ENCODE measurements at places on chromosomes 5 and 9. TPM values are rescaled to one million over a fixed set of nuclear protein-coding genes. Genes with fewer than 3 reads are reported as not detected.

DNA sequence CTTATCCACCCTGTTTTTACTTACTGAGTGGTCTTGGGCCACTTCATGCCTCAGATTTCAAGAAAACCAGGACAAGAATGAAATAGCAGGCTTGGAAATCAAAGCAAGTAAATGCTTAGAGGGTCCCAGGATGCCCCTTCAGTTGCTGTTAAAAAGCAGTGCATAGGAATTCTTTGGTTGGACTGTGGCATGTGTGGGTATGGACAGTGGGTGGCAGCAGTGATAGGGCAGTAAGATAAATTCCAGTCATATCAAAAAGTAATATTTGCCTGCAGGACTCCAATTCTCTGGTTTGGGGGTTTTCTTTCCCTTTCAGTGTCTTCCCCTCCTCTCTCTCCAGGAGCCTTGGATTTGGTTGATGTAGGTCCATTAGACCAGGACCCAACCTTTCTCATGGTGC lies 306.7 kb upstream of the CLINT1 start:
- DNase-seq, result no peak
- H3K4me1 ChIP-seq, result no peaks in the 10 kb centered on the region
- no peaks in the 10 kb centered on the region for H3K36me3 ChIP-seq

The NUTM2F gene
- not detected for total RNA-seq

The FAM169A gene
- total RNA-seq, result 16.5 TPM

DNA sequence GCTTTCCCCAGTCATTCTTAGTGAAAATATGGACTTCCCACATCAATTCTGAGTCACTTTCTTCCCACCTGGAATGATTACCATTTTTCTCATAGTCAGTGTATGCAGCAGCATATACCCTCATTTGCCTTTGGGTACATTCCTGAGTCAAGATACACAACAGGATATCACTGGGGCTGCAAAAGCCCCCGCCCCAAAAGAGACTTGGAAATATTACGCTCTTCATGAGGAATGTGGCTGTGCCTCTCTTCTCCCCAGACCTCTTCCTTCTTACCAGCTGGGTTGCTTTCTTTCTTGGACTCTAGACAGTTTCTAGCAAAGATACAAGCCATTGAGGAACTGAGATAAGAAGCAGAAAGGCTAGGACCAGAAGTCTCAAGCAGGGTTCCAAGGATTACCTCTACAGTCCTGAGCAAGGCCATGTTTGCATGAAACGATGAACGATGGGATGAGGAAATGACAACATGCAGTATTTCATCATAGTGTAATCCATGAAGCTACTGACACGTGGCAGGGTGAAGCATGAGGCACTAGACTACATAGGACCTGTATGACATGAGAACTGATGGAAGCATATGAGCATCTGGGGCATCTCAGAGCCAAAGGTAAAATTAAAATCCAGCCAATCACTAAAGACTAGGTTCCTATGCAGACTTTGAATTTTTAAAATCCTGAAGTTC lies 218.1 kb downstream of the RAB3C start:
- H3K27ac ChIP-seq, result no peak overlapping the region
- no peak overlapping the region for H3K4me3 ChIP-seq
- no peak for DNase-seq
- no peaks in the 10 kb centered on the region for H3K4me1 ChIP-seq
- H3K27me3 ChIP-seq, result peaks cover 3% of the 10 kb centered on the region
- no peaks in the 10 kb centered on the region for H3K36me3 ChIP-seq

- H3K4me3 ChIP-seq, result peak overlapping the region; percentile 93
- peak overlapping the region; percentile 100 for H3K27ac ChIP-seq
- no peaks in the 10 kb centered on the region for H3K27me3 ChIP-seq
- H3K36me3 ChIP-seq, result peaks cover 6% of the 10 kb centered on the region
- peaks cover 40% of the 10 kb centered on the region for H3K4me1 ChIP-seq
These were observed 1.0 kb upstream of the TSC1 start for GRCh38 chr9:132945186-132946130.

The HTR4 gene
- not detected for total RNA-seq

The TMEM174 gene
- total RNA-seq, result not detected

DNA sequence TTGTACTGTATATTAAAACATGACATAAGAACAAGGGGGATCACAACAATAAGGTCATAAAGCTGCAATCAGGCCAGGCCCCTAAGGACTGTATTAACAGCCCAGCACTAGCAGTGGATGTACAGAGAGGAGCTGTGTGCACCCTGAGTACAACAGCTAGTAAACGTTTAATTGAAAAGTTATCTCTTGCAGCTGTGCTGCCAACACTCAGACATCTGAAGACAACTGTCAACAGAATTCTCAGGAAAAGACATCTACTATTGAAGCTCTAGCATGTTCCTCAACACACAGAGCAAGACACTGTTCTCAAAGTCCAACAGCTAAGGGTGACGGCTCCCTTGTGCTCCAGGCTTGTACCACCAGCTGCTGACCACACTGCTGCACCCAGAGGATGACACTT lies 199.6 kb downstream of the DCP2 start:
- no peaks in the 10 kb centered on the region for H3K27me3 ChIP-seq
- no peak overlapping the region for H3K27ac ChIP-seq
- H3K36me3 ChIP-seq, result no peaks in the 10 kb centered on the region
- no peak overlapping the region for H3K4me3 ChIP-seq
- DNase-seq, result no peak
- H3K4me1 ChIP-seq, result peaks cover 8% of the 10 kb centered on the region

The SMARCA2 gene
- total RNA-seq, result 39.9 TPM

The SPATA31C1 gene
- not detected for total RNA-seq

DNA sequence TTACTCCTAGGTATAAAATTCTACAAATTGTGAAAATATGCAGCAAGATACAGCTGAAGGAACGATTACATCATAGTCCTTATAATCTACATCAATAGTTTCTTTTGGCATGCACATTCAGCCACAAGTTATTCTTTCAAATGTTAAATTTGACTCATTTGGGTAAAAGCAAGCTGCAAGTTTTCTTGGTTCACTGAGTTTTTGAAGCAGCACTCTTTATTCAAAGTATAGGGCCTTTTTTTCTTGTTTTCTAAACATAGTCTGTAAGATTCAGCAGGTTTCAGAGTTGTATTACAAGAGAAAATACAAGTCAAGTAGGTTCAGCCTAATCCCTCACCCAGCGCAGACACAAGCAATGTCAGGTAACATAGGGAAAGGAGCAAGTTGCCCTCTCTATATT lies 981.5 kb downstream of the PTPRD start:
- H3K4me3 ChIP-seq, result no peak overlapping the region
- H3K4me1 ChIP-seq, result no peaks in the 10 kb centered on the region
- no peak overlapping the region for H3K27ac ChIP-seq
- H3K27me3 ChIP-seq, result no peaks in the 10 kb centered on the region
- DNase-seq, result no peak

The PCDHA12 gene
- total RNA-seq, result not detected

DNA sequence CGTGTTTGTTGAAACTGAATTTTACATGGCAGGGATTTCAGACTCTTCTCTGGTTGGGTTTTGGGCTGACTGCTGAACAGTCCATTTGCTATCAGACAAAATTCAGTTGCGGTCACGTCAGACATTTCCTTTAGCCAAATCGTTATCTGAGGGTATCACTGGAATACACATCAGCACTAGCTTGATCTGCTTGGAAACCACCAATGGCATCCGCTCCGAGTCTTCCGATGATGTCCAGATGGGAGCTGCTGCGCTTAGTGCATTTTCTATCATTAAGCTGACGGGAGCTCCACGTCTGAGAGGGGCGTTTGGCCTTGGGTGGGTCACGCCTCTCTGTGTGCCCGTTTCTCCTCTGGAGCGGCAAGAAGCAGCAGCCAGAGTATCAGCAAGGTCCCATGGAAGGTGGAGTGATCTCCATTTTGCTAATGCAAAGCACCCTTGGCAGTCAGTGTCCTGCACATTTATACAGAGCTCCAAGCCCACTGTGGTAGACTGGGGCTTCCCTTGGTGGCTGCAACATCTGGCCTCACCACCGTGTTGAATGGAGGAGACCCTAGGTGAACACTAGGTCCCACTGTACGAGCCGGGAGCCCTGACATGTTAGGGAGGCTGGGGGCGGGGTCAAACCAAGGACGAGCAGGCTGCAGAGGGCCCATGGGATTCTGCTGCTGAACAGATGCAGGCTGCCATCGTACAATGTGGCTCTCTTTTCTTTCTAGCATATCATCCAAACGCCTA lies 134.6 kb upstream of the PHYKPL start:
- H3K4me3 ChIP-seq, result no peak overlapping the region
- no peaks in the 10 kb centered on the region for H3K27me3 ChIP-seq

GRCh38 chr9:77917800-77918199 lies 113.8 kb downstream of the GNAQ start:
- peaks cover 12% of the 10 kb centered on the region for H3K4me1 ChIP-seq
- no peak for DNase-seq
- no peaks in the 10 kb centered on the region for H3K27me3 ChIP-seq

- H3K27ac ChIP-seq, result no peak overlapping the region
- peaks cover 9% of the 10 kb centered on the region for H3K4me1 ChIP-seq
- no peak overlapping the region for H3K4me3 ChIP-seq
- peaks cover 5% of the 10 kb centered on the region for H3K36me3 ChIP-seq
- no peak for DNase-seq
These were observed 119.2 kb downstream of the DCP2 start for GRCh38 chr5:113095831-113096230.

DNA sequence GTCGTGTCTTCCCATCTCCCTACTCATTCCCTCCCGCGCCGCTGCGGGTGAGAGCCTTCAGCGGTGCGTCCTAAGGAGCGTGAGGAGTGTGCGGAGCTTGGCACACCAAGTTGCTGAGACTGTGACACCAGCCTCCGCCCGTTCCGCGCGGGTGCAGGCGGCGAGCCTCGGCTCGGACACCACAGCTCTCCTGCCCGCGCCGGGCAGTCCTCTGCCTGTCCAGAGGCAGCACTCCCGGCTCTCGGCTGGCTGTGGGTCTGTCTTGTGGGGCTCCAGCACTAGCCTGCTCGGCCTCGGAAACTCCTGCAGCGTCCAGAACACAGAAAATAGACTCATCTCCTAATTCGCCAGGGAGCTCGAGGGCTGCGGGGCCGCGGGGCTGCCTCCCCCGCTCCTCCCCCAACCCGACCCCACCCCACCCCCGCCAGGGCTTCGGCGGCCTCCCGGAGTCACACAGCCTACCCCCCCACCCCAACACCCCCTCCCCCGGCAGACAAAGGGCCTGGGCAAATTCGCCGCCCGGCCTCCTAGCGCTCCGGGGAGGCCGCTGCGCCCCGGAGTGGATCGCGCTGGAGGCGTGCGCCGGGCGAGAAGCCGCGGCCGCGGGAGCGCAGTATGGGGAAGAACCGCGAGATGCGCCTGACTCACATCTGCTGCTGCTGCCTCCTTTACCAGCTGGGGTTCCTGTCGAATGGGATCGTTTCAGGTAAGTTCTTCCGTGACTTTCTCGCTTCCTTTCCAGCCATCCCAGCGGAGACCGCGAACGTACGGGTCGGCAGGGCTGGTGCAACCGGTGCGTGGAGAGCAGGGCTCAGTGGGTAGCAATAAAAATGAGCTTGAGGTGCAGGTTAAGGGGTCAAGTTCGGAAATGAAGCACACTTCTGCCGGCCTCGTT lies at the start of gene ADAMTS19:
Gene ADAMTS19 (plus strand): TSS at position 522 of the 895 bp plus-strand sequence. CDS start 94 bp downstream, at position 616.
- H3K27ac ChIP-seq, result no peak within 1 kb of the TSS
- peaks cover 9% of the 10 kb centered on the region for H3K4me1 ChIP-seq
- no peaks in the 10 kb centered on the region for H3K36me3 ChIP-seq
- H3K27me3 ChIP-seq, result peaks cover 58% of the 10 kb centered on the region
- no peak for DNase-seq

The HTR1A gene
- not detected for total RNA-seq

DNA sequence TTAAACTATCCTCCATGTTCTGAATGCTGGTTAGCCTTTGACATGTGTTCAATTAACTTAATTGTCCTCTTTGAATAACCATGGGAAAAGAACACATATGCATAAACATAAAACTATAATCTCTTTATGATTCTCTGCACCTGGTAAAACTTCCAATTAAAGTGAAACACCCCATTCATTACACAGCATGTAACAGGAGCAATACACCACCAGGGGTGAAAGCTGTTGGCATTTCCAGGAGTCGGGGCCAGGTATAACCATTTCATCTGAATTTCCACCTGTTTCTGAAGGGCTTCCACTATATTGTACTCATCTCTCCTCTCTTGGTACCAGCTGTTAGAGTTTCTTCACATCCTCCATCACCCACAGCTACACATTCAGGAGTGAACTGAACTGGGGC lies 303.8 kb downstream of the EDIL3 start:
- DNase-seq, result no peak
- no peaks in the 10 kb centered on the region for H3K27me3 ChIP-seq
- no peak overlapping the region for H3K27ac ChIP-seq
- no peak overlapping the region for H3K4me3 ChIP-seq
- peaks cover 8% of the 10 kb centered on the region for H3K36me3 ChIP-seq

The PCDHA2 gene
- total RNA-seq, result not detected

DNA sequence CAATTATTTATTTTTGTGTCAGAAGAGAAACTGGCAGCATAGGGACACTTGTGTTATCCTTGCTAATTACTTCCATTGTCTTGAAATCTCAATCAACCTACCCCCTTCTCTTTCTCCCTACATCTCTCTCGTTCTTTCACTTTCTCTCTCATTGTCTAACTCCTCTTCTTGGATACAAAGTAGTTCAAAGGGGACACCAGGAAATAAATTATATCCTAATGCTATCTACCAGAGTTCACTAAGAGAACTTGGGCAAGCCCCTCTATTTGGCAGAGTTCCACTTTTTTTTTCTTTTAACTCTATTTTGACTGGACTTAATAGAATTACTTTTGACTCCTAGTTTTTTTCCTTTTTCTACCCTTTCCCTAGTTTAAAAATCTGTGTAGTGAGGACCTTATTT lies 102.2 kb downstream of the MEF2C start:
- H3K4me1 ChIP-seq, result peaks cover 50% of the 10 kb centered on the region
- 0 out of 2 replicates have a peak, but pooled peaks cover 4% of the 10 kb centered on the region for H3K36me3 ChIP-seq
- DNase-seq, result no peak
- peak overlapping the region; percentile 77 for H3K27ac ChIP-seq
- H3K4me3 ChIP-seq, result no peak overlapping the region

DNA sequence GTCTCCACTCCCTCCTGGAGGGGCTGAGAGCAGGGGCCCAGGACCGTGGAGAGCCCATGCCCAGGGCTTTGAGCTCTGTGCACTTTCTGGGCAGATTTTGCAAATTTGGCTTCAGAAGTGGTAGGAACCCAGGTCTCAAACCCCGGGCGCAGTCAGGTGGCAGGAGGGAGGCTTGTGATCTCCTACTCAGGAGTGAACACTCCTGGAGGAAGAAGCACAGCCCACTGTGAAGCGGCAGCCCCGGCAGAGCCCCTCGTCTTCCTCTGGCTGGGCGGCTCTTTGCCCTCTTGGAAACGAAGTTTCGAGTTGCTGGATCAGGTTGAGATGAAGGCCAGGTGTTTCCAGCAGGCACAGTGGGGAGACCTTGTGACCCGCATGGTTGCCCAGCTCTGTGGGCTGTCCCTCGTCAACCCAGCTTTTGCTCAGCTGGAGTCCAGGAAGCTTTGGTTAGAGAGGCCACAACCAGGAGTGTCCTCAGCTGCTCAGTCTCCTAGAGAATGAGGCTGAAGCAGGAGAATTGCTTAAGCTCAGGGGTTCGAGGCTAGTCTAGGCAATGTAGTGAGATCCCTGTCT lies 48.5 kb downstream of the WNK2 start:
- H3K4me3 ChIP-seq, result no peak overlapping the region
- no peaks in the 10 kb centered on the region for H3K4me1 ChIP-seq
- no peak overlapping the region for H3K27ac ChIP-seq
- no peaks in the 10 kb centered on the region for H3K36me3 ChIP-seq

The ELAVL2 gene
- total RNA-seq, result 0.08 TPM

GRCh38 chr9:137198051-137198901 lies 2.3 kb downstream of the TPRN start:
- peaks cover 8% of the 10 kb centered on the region for H3K4me1 ChIP-seq
- no peak overlapping the region for H3K27ac ChIP-seq
- no peak for DNase-seq
- no peaks in the 10 kb centered on the region for H3K36me3 ChIP-seq
